Mesothelial cell of epicardium (in vitro differentiated cells): ENCODE measurements at places on chromosomes 13 and 19. TPM values are rescaled to one million over a fixed set of nuclear protein-coding genes. Genes with fewer than 3 reads are reported as not detected.
A peak's percentile ranks its signal among the peaks of the same experiment; 100 is the strongest.

Gene RTBDN
- total RNA-seq: not detected in 3 replicates

Gene FAAP24
- total RNA-seq: 4.3 to 6.0 TPM (median 5.2 TPM) in 3 replicates

Gene TEX26
- total RNA-seq: not detected in 3 replicates

Gene N4BP2L1
- 12.6 to 13.7 TPM (median 13.4 TPM) in 3 replicates for total RNA-seq

Gene ZNF888
- total RNA-seq: 14.0 to 15.3 TPM (median 14.3 TPM) in 3 replicates

- DNase-seq: no peak
Observed at GRCh38 chr19:7355871-7356270, 7.1 kb downstream of the ARHGEF18 start.

DNA sequence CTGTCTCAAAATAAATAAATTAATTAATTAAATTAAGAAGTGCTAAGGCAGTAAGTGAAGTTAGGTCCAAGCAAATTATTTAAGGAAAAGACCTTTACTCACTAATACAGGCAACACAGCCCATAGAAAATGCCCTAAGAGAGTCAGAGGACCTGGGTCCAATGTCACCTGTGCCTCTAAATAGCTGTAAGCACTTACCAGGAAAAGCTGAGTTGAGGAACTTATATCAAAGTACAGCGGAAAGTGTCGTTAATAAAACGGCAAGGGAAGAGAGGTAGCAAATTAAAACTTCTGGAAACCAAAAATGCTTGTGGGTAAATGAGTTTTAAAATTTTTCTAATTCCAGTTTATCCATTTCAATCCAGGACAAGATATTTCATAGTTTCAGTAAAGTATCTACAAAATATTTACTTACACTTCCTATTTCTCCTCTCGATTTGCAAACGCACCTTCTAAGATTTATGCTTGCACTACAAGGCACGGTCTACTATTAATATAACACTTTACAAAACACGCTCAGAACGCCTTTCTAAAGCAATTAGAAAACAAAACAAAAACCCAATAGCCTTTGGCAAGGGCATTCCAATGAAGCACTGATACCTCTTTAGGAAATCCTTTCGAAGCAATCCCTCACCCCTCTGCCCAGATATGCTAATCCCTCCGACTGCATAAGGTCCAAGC lies 963 bp downstream of the VPS36 start:
- no peak for DNase-seq

GRCh38 chr13:90623318-90624011 lies 724.0 kb upstream of the MIR17HG start:
- no peak for DNase-seq

DNA sequence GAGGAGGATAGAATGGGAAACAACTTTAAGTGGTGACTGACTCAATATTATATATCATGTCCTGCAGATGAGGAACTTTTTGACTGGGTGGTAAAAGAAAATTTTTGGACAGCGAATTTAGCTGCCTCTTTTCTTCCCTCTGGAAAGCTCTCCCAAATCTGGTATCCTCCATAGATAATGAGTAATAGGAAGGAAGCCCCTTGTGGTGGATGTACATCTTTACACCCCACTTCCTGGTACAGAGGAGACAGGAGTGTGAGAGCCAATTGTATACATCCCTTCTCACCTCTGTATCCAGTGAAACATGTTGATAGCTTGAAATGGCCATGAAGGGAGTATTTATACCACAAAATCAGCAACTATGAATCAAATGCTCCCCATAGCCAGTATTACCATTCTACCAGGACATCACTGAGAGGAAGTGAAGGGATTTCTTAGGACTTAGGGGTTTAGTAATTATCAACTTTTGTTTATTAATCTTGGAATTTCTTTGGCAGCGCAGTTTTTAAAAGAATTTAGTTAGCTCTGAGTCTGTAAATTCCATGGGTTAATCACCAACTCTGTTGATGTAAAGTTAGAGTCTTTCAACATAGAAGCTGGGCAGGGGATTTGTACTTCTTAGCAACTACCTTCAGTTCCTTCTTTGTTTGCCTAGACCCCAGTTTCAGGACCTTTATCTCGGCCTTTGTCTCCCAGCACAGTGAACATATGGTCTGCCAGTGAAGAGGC lies 17.0 kb upstream of the TDRD3 start:
- DNase-seq: no peak

DNA sequence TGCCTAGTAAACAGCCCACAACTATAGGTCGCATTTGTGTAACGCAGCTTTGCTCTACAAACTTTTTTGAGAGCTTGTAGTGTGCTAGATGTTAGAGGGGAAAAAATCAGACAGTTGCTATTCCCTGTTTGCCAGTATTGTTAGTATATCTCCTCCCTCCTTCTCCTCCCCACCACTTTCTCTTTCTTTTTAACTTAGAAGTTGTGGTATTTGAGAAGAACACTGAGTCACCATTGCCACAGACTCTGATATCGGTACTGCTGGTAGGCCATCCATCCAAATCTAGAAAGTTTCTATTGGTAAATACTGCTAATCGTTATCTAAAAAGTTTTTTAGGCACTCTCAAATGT lies 666 bp downstream of the POMP start:
- no peak for DNase-seq

DNA sequence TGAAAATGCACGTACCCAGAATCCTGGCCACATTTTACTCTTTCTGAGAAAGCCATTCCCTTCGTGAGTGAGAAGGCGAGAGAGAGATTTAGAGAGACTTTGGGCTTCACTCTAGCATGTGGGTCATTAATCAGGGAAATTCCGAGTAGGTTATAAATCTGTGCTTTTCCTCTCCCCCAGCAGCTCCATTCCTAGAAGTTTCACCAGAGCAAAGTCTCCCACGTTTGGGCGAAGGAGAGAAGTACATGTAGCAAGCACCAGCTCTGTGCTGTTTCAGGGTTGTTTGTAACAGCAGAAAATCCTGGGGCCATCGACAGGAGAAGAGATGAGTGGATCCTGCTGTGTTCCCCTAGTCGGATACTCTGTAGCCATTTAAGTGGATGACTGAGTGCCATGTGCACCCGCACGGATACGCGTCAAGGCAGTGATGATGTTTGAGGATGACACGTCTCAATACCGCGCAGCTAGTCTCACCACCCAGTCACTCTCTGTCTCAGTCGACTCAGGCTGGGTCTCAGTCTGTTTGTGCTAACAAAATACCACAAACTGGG lies 131.8 kb upstream of the PEG3 start:
- no peak for DNase-seq

DNA sequence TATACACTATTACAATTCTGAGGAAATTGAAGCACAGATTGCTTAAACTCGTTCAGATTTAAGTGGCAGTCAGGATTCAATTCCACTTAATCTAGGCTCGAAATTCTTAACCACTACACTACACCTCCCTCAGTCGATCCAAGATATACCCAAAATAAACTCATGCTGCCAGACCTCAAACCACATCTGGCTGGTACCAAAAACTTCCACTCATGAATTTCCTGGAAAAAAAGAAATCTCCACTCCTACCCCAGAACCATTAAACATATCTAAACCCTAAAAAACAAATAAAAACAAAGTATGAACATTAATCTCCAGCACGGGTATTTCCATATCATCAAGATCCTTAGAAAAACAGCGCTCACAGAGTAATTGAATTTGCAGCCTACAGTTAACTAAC lies 1.1 kb downstream of the ZFP30 start:
- DNase-seq: no peak

DNA sequence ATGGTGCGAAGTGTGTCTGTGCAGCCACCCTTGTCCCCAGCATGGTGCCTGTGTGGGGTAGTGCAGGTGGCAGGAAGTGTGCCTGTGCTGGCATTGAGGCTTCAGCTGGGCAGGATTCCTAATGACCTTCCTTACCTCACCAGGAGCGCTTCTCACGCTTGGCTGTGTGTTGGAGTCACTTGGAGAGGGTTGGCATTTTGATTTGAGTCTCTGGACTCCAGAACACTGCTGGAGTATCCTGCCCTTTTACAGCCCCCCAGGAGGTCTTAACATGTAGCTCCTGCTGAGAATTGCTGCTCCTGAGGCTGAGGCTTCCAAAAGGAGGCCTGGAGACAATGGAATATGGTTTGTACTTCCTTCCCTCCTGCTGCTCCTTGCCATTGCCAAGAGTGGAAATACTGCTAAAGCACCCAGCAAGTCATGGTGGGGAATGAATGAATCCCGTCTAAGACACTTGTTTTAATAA lies 87.1 kb downstream of the ARHGEF7 start:
- no peak for DNase-seq

GRCh38 chr19:1065606-1066109 lies 1.3 kb upstream of the ARHGAP45 start:
- DNase-seq: no peak

GRCh38 chr19:33040994-33041827 lies 23.5 kb downstream of the RHPN2 start:
- no peak for DNase-seq

- DNase-seq: peak; percentile 74
Observed at GRCh38 chr19:52007806-52008557, at the start of gene ZNF615. ZNF615 (minus strand) TSS chr19:52008211; CDS start chr19:52003711, 4,500 bp downstream.

DNA sequence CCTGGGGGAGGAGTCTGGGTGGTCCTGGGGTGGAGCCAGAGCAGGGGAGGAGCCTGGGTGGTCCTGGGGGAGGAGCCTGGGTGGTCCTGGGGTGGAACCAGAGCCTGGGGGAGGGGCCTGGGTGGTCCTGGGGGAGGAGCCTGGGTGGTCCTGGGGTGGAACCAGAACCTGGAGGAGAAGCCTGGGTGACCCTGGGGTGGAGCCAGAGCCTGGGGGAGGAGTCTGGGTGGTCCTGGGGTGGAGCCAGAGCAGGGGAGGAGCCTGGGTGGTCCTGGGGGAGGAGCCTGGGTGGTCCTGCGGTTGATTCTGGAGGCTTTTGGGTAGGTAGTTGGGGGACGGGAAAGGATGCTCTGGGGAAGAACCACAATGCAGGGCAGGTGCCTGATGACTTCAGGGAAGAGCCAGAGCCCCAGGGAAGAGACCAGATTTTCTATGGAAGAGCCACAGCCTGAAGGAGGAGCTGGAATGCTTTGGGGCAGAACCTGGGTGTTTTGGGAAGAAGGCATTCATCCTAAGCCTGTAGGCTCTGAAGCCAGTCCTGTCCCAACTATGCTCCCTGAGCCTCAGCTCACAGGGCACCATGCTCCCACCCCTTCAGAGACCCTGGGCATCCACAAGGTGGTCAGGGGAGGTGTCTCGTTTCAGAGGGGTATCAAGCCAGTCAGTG lies 15.0 kb downstream of the MRPS12 start:
- no peak for DNase-seq

DNA sequence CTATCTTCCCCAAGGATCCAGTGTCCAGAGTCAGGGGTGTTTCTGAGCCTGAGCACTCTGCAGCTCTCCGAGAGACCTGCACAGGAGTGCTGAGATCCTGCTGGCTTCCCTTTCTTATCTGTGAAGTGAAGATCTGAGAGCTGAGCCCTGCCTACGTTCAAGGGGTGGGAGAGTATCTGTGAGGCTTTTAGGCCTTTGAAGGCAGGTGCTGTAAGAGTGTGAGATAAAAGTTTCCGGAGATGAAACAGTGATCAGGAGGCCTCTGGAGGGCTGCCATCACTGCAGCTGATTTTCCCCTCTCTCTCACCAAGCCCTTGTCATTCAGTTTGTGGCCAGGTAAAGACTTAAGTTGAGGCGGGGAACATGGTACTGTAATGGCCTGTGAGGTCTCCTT lies 83.1 kb downstream of the AKAP11 start:
- no peak for DNase-seq

DNA sequence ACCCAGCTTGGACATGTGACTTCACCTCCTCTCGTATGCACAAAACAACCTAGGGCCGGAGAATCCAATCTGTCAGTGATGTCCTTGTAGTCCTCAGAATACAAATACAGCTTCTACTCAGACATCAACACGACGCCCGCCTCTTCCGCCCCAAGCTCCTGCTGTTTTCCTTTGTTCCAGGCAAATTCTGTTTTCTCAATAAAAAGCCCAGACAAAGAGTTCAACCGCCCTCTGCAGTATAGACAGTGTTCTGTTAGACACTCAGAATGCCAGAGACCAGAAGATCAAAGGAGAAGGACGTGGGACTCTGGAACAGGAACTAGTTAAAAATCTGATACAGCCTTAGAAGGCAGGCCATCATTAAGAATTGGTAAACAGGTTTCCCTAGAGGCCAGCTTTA lies 42.0 kb upstream of the GGACT start:
- no peak for DNase-seq

- DNase-seq: peak; percentile 79
Observed at GRCh38 chr19:49097453-49098288, 12.4 kb downstream of the SNRNP70 start.

- no peak for DNase-seq
Observed at GRCh38 chr13:42769650-42770049, 11.7 kb upstream of the FAM216B start.

- DNase-seq: no peak
Observed at GRCh38 chr13:48874165-48874564, 101.5 kb upstream of the FNDC3A start.

DNA sequence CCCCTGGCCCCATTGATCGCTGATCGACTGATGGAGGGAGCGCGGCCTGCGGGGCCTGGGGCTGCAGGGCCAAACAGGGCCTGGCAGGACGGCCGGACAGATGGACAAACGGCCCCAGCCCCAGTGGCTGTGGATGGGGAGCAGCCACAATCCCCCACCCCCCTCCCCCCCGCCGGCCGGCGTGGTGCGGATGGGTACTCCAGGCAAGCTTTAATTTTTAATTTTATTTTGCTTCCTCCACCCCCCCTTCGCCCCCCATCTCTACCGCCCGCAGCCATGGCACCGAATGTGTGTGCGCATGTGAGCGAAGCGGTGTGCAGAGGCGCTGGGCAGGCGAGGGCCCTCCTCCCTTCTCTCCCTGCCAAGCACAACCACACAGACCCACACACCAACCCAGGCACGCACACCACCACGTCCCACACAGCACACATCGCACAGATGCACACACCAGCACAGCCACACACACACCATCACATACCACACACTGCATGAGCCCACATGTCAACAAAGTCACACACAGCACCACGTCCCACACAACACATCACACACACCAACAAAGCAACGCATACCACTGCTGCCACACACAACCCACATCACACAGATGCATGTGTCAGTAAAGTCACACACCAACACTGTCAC lies 12.4 kb downstream of the ERFL start:
- no peak for DNase-seq

DNA sequence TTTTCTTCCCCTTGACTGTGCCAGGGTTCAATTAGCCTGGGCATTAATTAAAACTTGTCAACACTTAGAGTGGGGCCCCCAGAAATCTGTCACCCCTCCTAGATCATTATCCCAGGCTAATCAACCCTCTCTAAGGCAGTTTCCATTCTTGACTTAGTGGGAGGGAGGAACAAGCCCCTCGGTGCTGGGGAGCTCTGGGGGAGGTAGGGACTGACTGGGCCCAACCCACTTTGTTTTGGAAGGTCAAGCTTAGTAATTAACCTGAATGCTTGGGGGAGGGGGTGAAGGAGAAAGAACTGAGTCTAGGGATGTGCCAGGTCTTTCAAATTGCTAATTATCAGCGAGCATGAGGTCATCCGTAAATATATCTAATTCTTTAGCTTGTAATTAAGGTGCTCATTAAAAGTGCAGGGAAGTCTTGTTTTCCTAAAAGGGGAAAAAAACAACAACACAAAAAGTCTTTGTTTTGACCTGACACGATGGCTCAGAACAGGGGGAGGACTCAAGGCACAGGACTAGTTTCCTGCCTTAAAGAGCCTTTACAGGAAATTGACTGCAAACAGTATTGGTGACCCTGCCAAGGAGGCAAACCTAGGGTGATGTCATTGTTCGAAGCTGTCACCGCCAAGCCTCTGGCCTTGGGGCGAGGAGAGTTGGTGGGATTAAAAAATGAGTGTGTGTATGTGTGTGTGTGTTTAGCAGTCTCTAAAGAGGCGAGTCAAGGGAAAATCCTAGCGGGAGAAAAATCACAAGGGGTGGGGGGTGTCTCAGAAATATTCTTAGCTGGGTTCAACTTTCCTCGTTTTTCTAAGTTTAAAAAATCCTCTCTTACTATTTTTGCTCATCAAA lies 19.4 kb downstream of the ACTN4 start:
- DNase-seq: no peak
